ENCODE measurements at places on chromosomes 2 and 18.

DNA sequence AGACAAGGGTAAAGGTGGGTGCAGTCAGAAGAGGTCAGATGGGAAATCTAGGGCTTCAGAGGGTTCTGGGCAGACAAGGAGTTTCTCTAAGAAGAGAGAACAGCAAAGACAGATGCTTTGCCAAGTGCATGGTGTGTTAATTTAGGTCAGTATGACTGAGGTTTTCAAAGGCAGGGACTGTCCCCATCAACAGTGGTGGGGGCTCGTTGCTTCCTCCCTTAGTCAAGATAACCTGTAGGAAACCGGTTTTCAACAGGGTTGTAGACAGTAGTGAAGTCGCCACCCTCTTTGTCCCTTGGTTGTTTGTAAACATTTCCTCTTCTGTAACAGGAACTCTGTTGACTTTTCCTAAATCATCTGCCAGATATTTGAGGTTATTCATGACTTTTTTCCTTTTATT is 11.6 kb downstream of the RAB12 start:
- no peak for DNase-seq

DNA sequence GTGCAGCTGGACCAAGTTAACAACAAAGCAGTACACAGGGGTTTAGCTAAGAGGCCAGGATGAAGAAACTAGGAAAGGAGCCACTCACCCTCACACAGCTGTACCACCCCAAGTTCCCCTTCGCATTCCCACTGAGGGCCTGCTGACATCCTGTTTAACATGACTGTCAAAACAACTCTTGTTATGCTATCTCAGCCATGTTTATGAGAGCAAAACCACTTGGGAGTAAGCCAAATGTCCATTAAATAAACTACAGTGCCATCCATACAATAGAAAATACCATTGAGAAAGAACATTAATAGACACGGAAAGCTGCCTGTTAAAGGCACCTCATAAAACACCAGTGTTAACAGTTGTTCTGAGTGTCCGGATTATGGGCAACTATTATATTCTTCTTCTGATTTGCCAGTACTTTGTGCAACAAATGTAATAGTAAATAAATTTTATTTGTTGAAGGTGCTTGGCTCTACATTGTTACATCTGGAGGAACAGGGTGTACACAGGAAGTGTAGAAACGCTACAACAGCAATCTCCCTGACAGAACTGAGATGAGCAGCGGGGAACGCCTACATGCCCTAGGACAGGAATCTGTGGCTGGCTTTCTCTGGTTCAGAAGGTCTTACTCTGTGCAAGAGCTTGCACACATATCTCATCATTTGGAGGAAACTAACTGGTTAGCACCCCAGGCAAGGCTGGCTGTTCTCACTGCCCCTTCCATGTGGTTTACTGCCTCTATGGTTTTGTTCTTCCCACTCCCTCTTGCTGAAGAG is 85.6 kb downstream of the EHD3 start:
- peak; percentile 46 for DNase-seq

DNA sequence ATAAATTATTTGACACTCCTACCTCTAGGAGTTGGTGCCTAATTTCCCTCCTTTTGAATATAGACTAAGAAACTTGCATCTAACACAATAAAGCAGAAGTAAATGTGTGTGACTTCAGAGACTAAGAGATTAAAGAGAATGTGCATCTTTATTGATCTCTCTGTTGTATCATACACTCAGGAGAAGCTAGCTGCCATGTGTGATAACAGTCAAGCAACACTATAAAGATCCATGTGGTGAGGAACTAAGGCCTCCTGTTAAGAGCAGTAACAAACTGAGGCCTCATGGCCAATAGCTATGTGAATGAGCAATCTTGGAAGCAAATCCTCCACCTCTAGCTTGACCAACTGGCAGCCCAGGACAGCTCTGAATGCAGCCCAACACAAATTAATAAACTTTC is 3.4 kb downstream of the FANCL start:
- no peak for DNase-seq

DNA sequence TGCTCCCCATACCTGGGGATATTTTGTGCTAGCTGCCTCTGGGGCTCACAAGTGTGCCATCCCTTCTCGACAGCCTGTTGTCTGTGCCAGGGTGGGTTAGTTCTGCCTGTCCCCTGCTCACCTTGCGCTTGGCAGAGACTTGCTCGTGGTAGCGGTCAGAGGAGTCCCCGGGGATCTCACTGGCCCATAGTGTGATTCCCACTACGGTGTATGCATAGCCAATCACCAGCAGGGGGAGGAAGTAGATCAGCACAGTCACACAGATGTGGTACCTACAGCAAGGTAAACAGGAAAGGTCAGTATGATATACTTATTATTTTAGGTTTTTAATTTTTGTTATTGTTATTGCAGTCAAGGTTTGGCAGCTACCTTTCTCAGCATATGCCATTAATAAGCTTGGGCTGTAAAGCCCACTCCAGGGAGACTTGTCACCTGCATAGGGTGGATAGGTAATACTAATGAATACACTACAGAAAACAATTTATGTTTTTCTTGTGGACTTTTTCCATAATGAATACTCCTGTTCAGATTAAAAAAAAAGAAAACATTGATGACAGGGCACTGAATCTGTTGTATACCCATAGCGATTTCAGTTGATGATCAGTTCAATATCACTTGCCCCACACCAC is 95.2 kb downstream of the POLE4 start:
- peak; percentile 26 for DNase-seq

DNA sequence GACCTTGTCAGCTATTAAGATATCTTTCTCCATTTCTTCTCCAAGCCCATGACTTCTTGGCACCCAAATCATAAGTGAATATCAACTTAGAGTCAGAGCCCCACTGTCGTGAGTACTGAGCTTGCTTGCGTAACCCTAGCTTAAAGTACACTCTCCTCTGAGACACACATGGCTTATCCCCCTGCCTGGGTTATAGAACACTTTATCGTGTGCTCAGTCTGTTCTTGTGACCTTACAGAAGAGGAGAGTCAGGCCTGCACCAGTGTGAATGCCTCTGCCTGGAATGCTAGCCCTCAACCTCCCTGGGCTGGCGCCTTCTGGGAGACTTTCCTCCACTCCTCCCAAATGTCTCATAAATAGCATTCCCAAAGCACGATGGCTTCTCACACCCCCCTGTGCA is 79.3 kb downstream of the CEP192 start:
- DNase-seq = no peak

- DNase-seq = no peak
Observed at GRCh38 chr2:9370746-9371145, 52.6 kb downstream of the ITGB1BP1 start.

DNA sequence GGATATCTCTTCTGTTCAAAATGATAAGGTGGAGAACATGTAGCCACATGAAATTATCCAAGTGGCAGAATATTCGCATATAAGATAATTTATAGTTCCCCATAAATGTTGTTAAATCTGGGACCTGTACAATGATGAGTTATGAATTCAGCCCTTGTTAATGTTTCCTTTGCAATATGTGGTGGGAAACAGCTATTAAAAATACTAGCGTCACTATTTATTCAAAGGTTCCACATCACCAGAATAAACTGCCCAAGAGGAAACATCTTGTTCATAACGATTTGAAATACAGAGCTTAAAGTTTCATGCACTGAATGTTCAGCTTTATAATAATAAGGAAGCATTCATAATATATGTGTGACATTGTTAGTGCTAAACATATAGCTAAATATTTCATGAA is 223.9 kb upstream of the TCF4 start:
- no peak for DNase-seq

DNA sequence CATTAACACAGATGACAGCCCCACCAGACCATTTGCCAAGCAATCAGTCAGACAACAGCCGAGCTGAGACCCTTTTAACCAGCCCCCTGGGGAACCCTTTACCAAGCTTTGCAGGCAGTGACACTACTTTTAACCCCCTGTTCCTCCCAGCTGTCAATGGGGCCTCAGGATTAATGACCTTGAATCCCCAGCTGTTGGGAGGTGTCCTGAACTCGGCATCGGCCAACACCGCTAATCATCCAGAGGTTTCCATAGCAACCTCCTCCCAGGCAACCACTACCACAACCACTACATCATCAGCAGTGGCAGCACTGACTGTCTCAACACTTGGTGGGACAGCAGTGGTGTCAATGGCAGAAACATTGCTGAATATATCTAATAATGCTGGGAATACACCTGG is 160.9 kb upstream of the EPC2 start:
- peak; percentile 4 for DNase-seq

GRCh38 chr2:42874949-42875801 is 82.8 kb upstream of the HAAO start:
- no peak for DNase-seq

DNA sequence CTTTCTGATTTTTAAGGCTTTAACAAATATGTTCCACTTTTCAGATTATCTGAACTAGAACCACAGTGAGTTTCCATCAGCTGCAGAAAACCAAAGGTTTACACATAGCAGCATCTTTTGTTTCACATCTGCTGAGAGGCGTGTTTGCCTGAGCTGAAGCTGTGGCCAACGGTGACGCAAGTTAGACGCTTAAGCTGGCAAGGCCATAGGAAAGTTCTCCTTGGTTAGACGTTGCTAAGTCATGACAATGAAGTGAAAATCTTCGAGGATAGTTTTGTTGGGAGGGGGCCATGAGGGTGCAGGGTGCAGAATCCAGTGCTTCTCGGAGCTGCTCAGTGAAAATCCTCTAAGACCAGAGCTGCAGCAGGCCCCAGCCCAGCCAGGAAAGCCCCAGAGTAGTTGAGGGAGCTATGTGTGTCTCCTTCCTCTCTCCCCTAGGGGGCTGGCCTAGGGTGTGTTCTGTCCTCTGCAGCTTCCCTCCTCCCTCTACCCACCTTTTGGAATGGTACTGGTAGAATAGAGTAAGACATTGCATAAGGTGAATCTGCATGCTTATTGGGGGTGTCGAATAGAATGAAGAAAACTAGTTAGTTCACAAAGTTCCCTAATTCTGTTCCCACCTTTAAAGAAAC is 105.4 kb downstream of the FHOD3 start:
- DNase-seq = peak; percentile 74

- DNase-seq = no peak
Observed at GRCh38 chr2:173371023-173371422, 16.4 kb downstream of the CDCA7 start.

GRCh38 chr18:10010611-10011015 is 96.8 kb downstream of the VAPA start:
- peak; percentile 88 for DNase-seq

GRCh38 chr2:13884291-13884976 is 748.1 kb upstream of the LRATD1 start:
- DNase-seq = no peak

DNA sequence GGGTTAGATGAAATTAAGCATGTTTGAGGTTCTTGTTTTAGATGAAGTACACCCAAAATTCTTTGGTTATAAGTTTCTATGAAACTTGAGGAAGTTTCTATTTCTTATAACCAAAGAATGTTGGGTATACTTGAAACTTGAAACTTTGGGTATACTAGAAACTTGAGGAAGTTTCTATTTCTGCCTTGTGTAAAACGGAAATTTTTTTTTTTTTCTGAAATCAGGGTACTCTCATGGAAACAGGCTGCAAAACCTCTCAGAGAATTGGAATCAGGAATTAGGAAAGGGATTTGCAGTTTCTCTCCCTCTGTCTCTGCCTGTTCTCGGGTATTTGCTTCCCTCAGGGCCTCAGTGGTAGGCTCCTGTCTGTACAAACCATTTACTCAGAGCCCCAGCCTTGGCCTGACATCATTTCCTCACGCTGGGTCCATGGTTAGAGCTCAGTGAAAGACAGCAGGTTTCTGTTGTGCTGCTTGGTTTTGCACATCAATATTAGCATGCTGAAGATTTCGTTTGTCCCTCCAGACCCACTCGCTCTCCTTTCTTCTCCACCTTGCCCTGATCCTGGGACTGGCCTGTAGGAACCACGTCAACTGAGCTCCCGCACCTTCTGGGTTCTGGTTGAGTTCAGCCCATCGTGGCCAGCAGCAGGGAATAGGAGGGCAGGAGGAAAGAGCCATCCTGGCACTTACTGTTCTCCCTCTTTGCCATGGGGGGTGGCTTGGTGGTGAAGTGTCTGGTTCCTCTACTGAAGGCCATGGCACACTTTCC is 106.4 kb downstream of the POLR1A start:
- peak; percentile 72 for DNase-seq

GRCh38 chr2:197137231-197137630 is 173.3 kb downstream of the ANKRD44 start:
- peak; percentile 33 for DNase-seq

DNA sequence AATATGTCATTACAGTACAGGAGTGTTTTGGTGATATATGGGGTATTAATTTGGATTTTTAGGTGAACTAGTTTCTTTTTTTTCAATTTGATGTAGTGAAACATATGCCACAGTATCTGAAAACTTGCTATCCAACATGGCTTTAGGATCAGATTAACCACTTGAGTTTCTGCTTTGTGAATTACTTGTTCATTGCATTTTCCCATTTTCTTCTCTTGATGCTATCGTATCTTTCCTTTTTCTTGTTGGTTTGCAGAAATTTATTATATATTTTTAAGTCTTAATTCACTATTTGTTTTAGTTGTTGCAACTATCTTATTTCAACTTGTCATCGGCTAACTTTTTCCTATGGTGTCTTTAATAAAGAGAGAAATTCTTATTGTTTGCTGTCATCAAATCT is 8.8 kb downstream of the IL36A start:
- no peak for DNase-seq

DNA sequence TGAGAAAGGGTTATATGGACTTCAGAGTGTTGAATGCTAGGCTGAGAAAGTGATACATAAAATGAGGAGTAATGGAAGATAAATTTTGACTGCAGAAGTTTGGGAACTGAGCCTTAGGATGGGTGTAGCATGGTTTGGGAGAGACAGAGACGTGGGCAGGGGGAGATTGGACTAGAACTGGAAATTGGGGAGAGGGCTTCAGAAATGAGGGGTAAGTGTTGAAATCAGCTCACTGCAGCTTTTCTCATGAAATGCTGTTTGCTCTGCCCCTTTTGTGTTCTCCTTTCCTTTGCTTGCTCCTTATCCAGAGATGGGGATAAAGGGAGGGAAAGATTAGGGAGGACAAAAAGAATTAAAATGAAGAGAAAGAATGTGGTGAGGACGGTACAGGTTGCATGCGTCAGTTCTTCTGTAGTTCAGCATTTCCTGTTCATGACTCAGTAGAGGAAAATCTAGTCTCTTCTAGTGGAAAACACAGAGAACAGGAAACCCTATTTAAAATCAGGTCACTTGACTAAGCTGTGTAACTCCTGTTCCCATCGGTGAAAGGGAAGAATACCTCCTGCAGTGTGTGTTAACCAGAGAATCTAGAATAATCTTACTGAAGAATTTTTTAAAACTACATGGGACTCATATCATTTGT is 105.6 kb downstream of the CRIM1 start:
- peak; percentile 96 for DNase-seq

All from fibroblast of skin of right biceps (primary cell).